ENCODE measurements at places on chromosomes 3 and 15.

- DNase-seq = peak; percentile 5
Measured at GRCh38 chr15:92077353-92078085, 224.0 kb downstream of the SLCO3A1 start.

DNA sequence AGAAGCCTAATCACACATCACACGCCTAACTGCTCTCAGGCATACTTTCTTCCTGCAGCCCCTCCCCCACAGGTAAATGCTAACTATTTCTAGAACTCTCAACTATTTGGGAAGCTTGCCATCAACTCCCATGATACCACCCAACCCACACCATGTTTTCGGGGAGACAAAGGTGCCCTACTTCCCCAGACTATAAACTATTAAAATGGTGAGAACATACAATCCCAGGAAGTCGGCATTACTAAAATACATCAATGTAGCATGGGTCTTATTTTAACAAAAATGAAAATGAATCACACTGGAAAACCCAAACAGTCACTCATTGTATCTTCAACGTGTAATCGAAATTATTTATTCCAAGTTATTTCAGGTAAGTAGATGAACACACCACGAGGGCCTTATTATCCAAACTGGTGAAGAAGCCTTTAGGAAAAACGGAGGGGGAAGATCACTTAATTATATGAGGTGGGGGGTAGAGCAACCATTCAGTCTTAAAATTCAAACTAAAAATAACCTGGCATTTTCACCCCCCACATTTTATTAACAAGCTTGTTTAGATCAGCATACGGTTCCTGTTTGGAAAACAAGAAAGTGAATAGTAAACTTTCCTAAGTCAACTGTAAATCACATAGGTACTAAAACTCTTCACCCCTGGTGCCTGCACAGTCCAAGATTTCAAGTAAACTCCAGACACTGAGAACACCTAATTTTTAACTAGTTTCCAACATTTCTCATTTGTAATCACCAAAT lies 1.9 kb downstream of the TBL1XR1 start:
- no peak for DNase-seq

DNA sequence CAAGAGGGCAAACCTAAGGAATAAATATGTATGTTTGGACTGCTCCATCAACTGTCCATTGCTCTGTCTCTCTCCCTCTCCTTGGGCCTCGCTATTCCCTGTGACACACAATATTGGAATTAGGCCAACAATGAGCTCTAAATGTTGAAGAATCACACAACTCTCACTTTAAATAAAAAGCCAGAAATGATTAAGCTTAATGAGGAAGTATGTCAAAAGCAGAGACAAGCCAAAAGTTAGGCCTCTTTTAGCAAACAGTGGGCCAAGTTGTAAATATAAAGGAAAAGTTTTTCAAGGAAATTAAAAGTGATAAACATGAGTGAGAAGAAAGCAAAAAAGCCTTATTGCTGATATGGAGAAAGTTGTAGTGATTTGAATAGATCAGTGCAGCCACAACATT lies 141.0 kb downstream of the VGLL3 start:
- DNase-seq = no peak

DNA sequence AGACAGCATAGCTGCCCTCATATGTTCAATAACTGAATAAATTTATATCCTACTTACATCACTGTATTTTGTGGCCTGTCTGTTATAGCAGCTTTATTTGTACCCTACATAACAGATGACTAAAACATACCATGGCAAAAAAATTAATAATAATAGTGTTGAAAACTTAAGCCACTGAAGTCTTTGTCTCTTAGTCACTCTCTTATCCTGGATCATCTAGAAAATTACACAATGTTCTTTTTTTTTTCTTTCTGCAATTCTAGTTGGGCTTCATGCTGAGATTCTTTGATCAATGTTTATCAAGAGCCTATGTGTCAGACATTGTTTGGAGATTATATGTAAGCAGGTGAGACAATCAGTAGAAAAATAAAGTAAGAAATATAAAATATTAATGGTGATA lies 519.3 kb upstream of the ARPP21 start:
- DNase-seq = no peak

- DNase-seq = no peak
Measured at GRCh38 chr15:27057904-27058645, 87.1 kb downstream of the GABRG3 start.

- DNase-seq = no peak
Measured at GRCh38 chr15:48532946-48533345, 112.6 kb downstream of the FBN1 start.

DNA sequence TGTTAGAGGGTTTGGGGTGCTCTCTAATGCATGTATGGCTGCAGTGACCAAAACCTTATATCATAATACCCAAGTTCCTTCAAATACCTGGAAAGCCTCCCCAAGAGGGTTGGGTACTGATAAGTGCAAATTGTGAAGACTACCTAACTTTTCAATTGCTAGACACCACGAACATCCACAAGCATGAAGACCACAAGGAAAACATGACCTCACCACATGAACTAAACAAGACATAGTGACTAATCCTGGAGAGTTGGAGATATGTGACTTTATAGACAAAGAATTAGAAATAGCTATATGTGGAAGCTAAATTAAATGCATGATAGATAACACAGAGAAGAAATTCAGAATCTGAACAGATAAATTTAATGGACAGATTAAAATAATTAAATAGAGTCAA lies 23.9 kb upstream of the AADACL2 start:
- no peak for DNase-seq

DNA sequence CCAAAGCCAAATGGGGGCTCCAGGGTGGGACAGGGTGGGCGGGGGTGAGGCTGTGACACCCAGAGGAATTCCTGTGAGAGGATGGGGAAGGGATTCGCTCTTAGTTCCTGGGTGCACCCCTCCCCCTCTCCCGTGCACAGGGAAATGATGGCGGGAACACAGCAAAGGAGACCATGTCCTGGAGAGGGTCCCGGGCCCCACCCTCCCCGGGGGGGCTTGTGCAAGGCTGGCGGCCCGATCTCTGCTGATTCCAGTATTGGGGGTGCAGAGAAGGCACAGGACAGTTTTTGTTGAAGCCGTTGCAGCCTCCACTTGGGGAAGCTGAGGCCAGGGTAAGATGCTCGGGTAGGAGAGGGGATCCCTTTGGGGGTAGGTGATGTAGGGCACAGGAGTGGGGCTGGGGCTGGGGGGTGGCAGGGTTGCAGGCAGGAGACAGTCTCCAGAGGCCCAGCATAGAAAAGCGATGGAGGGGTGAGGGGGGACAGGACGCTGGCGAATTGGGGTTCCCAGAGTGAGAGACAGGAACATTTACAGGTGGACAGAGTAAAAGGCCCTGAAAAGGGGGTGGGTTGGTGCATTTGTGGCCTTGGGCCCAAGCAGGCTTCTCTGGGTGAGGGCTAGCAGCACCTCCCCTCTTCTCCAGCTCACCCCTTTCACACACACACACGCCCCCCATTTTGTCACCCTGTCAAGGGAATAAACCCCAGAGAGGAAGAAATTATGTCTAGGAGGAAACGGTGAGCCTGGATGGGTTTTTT lies 38.5 kb downstream of the HMCES start:
- DNase-seq = no peak

DNA sequence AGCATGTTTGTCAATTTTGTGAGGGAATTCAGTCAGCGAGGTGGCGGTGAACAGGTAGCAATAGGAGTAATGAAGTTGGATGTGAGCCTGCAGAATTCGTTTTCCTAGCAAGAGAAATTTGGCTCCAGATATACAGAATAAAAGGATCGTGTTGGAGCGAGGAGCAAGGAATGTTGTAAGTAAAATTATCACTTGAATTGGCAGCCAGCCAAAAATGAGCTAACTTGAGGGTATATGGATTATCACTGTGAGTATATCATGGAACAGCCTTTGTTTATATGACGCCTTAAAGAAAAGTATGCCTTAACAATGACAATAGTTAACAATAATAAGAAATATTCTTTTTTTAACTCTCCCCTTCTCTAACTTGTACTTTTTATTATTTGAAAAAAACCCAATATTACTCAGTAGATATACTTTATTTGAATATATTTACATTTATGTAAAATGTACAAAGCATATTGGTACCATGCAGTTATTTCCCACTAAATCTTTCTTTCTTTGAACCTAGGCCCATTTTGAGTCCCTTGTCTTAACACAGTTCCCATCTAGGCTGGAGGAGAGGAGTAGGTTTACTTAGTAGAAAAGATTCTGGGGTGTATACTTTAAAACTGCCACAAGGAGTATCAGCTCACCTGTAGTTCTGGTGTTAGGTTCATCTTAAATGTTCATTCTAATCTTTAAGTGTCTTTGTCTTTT lies 29.3 kb downstream of the EPHA6 start:
- DNase-seq = no peak

- no peak for DNase-seq
Measured at GRCh38 chr3:23252122-23252521, 49.0 kb downstream of the UBE2E2 start.

- no peak for DNase-seq
Measured at GRCh38 chr3:143139762-143140161, 20.2 kb downstream of the CHST2 start.

DNA sequence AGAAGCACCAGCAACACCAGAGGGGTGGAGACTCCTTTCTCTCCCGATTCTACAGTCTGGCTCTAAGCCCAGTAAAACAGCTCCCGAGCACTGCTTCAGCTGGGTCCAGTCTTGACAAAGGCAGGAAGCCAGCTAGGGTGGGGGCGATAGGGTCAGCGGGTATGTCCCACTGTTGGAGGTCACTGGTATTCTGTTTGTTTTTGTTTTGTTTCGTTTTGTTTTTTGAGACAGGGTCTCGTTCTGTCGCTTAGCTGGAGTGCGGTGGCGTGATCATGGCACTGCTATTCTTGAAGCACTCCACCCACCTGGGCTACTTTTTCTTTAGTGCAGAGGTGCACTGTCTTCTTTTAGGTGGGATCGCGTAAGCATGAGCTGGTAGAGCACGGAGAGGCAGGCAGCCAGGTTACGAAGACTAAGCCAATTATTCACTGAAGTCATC lies 16.3 kb downstream of the GCSAM start:
- no peak for DNase-seq

DNA sequence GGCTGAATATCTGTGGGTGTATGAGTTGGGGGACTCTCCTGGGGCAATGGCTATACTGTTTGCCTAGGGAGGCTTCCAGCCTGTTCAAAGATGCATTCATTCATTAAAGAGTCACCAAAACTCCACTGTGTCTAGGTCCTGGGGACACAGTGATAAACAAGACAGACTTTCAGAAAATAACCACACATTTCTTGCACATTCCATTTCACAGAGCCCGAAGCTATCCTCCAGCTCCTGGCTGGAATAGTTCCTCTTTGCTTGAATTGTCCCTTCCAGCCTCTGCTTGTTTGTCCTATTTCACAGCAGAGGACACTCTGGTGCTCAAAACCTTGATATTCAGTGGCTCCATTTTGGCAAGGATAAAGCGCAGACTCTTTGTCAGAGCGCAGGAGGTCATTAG lies 61.7 kb upstream of the ITGA11 start:
- DNase-seq = no peak

GRCh38 chr3:111871809-111872623 lies 13.0 kb downstream of the PHLDB2 start:
- no peak for DNase-seq

All from effector CD8-positive, alpha-beta T cell (primary cell).